ENCODE measurements at places on chromosomes 7 and 10. TPM values are rescaled to one million over a fixed set of nuclear protein-coding genes. Genes with fewer than 3 reads are reported as not detected.

Gene STEAP1
- total RNA-seq, result 59.0 TPM

Gene UNC5B
- 10.6 TPM for total RNA-seq

Gene ACHE
- 0.15 TPM for total RNA-seq

Gene UBE3C
- 93.5 TPM for total RNA-seq

Gene AQP1
- total RNA-seq, result 9.3 TPM

Gene ACTL6B
- not detected for total RNA-seq

Gene OR13A1
- not detected for total RNA-seq

Gene COMMD3
- 57.5 TPM for total RNA-seq

Gene WNT2
- total RNA-seq, result not detected

Gene COBL
- total RNA-seq, result not detected

Gene CTAGE4
- 0.30 TPM for total RNA-seq

Gene BMPER
- total RNA-seq, result 0.32 TPM

Gene ACBD5
- total RNA-seq, result 21.4 TPM

Gene CYP2W1
- total RNA-seq, result not detected

Gene RBP3
- total RNA-seq, result not detected

Gene VWDE
- total RNA-seq, result 0.65 TPM

Gene HMX3
- total RNA-seq, result not detected

Gene PTN
- total RNA-seq, result 0.91 TPM

Gene CYP3A5
- not detected for total RNA-seq

Gene SDK1
- 0.32 TPM for total RNA-seq

Gene TACR2
- under 0.01 TPM for total RNA-seq

Gene CDC14C
- total RNA-seq, result not detected

Gene MYH16
- 0.30 TPM for total RNA-seq

Gene TLX1
- 0.15 TPM for total RNA-seq

Gene GFRA1
- total RNA-seq, result 1.8 TPM

Gene KRIT1
- 40.4 TPM for total RNA-seq

Gene SCIN
- 0.15 TPM for total RNA-seq

Gene CPA2
- not detected for total RNA-seq

Measured in epithelial cell of umbilical artery (primary cell).